NCI-H2107 (cell line): ENCODE measurements at places on chromosomes 16 and 17.
A peak's percentile ranks its signal among the peaks of the same experiment; 100 is the strongest.

DNA sequence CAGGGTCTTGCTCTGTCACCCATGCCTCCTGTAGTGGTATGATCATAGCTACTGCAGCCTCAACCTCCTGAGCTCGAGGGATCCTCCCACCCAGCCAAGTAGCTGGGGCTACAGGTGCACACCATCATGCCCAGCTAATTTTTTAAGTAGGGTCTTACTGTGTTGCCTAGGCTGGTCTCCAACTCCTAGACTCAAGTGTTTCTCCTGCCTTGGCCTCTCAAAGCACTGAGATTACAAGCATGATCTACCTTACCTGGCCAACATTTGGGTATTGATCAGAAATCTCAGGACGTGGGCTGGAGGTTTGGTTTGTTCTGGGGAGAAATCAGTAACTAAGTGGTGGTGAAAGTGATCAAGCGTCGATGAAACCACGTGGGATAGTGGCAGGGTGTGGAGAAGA lies 4.1 kb downstream of the CHD9 start:
- no peak for DNase-seq

DNA sequence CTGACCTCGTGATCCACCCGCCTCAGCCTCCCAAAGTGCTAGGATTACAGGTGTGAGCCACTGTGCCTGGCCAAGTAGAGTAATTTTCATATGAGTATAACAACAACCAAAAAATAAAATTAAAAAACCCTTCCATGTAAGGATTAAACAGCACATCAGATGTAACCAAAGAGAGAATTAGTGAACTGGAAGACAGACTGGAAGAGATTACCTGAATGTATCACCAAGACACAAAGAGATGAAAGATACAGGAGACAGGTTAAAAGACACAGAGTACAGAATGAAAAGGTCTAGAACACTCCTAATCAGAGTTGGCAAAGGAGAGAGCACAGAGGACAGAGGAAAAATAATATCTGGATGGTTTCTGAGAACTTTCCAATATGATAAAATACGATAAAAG lies 1.8 kb upstream of the TNK1 start:
- DNase-seq, result no peak

DNA sequence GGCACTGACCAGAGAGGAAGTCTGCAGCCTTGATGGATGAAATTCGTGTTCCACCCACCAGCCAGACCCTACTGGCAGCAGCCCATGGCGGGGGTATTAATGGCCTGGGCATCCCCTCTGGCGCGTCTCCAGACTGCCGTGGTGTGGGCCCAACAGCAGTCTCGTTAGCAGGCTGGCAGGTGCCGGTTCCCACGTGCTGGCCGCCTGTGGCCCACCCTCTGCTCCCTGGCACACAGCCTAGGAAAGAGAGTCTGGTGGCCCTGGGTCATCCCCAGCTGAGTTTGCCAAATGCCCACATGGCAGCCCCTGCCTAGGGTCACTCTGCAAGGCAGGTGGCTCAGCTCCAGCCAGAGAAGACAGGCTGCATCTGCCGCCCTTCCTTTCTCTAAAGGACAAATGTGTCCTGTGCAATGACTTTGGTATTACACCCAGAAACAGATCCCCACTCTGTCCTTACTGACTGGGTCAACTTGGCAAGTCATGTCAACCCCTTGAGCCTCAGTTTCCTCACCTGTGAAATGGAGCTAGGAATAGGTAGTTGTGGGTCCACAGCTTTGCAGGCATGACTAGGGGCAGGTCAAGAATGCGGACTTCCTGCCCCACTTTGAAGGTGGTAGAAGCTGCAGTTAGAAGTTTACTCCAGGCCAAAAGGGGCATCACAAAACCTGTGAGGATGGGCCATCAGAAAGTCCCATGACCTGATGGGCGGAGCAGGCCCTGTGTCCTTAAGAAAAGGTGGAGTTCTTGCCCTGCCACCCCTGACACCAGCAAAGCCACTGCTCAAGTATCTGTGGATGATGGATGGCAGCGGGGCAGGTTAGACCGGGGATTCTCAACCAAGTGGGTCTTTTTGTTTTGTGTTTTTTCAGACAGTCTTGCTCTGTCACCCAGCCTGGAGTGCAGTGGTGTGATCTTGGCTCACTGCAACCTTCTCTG lies 76.6 kb downstream of the ABCC6 start:
- no peak for DNase-seq

DNA sequence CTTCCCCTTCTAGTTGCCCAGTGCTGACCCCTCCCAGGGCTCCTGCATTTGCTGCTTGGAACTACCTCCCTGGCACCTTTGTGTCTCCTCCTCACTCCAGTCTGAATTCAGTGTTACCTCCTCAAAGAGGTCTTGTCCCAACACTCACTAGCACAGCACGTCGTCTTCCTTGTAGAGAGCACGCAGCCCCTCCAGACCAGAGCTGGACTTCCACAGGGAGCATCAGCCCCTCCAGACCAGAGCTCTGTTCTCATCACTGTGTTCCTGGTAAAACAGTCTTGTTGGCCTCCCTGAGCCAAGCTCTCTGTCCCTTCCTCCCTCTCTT lies 27.8 kb upstream of the MGAT5B start:
- no peak for DNase-seq

- no peak for DNase-seq
Measured at GRCh38 chr16:55155815-55156214, 168.2 kb upstream of the IRX6 start.

- DNase-seq, result no peak
Measured at GRCh38 chr17:41617136-41617535, 4.6 kb upstream of the KRT16 start.

GRCh38 chr17:57676543-57676942 lies 68.6 kb downstream of the CCDC182 start:
- DNase-seq, result no peak

GRCh38 chr17:43987131-43988021 lies 17.0 kb upstream of the NAGS start:
- DNase-seq, result no peak

DNA sequence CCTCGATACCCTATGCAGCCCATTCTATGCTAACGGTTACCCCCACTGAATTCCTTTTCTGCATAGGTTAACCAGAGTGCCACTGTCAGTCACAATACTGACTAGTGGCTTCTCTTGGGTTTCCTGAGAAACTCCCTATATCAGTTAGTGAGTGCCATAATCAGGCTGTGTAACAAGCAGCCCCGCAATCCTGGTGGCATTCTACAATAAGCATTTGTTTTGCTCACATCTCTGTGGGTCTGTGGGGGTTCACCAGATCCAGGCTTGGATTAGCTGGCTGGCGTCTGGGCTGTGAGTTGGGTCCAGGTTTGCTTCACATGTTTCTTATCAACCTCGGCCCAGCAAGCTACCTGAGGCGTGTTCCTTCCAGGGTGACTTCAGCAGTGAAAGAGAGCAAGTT lies 42.4 kb downstream of the TMEM235 start:
- no peak for DNase-seq

DNA sequence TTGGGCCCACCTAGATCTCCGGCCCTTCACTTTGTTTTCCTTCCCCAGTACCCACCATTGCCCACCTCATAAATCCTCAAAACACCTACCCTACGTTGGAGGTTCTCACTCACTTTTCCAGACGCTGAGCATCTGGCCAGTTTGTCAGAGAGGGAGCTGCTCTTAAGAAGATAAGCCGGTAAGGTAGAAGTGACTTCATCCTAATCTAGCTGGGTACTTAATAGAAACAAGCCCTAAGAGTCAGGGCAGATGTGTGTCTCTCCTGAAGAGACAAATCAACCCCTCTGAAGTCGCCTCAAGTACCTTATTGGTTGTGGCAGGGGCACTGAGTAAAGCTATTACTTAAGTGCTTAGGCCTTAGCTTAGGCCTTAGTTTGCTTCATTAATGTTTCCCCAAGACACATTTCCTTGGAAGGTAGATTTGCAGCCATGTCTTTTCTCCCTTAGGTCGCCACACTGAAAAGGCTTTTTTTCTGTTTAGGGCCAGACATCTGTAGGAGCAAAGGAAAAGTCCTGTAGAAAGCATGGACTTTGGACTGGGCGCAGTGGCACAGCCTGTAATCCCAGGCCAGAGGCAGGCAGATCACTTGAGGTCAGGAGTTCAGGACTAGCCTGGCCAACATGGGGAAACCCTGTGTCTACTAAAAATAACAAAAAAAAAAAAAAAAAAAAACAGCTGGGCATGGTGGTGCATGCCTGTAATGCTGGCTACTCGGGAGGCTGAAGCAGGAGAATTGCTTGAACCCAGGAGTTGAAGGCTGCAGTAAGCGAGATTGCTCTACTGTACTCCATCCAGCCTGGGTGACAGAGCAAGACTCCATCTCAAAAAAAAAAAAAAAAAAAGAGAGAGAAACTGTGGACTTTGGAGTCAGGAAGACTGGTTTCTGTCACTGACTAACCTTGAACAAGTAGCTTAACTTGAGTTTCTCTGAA lies 1.0 kb downstream of the TACO1 start:
- DNase-seq, result no peak

GRCh38 chr16:14325502-14326401 lies 254.6 kb downstream of the MRTFB start:
- peak; percentile 79 for DNase-seq

GRCh38 chr16:53518550-53519416 lies 15.8 kb upstream of the AKTIP start:
- DNase-seq, result no peak

DNA sequence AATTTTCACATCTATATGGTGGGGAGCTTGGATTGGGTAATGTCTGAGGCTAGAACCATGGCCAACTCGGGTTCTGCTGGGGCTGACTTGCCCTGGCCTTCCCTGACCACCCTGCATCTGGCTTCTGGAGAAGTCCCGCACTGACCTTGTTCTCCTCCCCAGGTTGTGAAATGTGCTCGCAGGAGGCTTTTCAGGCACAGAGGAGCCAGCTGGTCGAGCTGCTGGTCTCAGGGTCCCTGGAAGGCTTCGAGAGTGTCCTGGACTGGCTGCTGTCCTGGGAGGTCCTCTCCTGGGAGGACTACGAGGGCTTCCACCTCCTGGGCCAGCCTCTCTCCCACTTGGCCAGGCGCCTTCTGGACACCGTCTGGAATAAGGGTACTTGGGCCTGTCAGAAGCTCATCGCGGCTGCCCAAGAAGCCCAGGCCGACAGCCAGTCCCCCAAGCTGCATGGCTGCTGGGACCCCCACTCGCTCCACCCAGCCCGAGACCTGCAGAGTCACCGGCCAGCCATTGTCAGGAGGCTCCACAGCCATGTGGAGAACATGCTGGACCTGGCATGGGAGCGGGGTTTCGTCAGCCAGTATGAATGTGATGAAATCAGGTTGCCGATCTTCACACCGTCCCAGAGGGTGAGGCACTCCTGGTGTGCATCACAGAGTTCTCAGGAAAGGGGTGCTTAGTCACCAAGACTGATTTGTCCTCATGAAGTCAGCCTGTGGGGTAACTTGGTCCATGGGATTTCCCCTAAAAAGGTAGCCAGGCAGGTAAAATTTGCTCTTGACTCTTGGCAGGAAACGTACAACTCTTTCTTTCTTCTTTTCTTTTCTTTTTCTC lies 6.1 kb downstream of the NOD2 start:
- DNase-seq, result no peak

DNA sequence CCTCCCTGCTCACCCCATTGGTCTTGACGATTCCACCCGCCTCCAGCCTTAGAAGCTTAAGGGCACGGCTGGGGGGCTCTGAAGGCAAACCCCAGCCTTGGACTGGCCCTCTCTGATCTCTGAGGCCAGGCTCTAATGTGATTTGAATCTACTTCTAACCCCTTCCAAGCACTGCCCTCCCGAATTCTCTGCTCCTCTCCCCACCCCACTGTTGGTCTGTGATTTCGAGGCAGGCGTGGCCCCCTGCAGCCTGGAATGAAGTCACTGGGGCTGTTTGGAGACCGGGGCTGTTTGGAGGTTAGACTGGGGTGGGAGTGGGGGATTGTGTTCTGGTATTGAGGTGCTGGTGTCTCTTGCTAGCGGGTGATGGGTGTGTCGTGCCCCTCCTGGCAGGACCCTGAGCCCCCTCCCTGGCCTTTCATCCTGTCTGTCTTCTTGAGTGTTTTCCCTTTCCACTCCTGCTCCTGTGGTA lies 2.2 kb downstream of the GRB7 start:
- no peak for DNase-seq

DNA sequence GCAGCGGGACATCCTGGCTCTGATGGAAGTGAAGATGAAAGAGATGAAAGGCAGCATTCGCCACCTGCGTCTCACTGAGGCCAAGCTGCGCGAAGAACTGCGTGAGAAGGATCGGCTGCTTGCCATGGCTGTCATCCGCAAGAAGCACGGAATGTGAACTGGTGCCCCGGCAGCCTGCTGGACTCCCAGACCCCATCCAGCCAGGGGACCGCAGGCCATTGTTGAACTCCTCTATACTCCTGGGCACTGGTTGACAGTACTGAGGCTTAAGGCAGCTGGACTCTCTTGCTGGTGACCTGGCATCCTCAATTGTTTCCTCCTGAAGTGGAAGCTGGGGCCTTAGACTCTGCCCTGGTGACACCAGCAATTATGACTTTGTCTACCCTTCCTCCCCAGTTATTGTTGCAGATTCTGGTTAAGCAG lies 1.2 kb downstream of the THAP11 start:
- DNase-seq, result no peak

DNA sequence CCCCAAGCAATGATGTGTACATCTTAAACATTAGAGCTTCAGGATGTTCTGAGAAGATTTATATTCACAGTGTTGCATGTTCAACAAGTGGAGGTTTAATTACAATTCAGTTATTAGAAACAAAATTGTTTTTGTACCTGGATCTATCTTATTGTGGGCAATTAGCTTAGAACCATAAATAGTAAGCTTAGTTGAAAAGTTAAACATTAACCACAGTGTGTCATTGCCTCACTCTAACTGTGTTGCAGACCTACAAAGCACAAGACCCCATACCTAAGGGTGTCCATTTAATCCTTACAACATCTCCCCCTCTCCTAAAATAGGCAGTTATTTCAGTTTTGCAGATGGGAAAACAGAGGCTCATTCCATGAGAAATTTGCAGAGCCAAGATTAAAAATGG lies 632.0 kb upstream of the SOX9 start:
- no peak for DNase-seq

GRCh38 chr16:87706278-87707000 lies 59.3 kb downstream of the KLHDC4 start:
- DNase-seq, result peak; percentile 71

- no peak for DNase-seq
Measured at GRCh38 chr17:56121191-56122051, 31.9 kb upstream of the ANKFN1 start.

DNA sequence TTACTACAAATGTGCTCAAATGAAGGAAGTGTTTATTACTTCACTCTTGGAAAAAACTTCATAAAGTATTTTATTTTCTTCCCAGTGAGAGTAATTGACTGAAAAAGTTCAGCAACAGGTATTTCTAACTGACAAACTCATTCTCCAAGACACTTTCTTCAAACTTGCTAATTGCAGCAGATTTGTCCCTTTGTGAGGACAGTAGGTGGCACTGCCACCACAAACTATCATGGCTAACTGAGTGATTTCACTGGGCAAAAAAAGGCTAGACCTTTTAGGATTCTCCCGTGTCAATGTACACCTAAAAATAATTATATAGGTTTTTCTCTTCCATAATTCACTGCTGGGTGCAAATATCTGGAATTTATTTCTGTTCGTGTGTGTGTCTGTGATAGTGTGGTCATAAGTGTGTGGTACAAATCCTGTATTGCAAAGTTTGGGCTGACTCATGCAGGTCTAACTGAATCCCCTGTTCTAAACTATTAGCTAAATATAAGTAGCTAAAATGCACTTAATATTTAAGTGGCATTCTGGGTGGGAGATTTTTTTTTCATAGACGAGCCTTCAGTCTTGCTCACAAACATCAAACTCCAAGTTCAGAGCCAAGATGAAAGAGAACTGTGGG lies 3.9 kb downstream of the HS3ST3A1 start:
- no peak for DNase-seq

GRCh38 chr16:138049-138417 lies 440 bp downstream of the NPRL3 start:
- DNase-seq, result no peak

- DNase-seq, result no peak
Measured at GRCh38 chr16:88380619-88381018, 2.1 kb upstream of the ZNF469 start.
